ENCODE measurements at places on chromosomes 3 and 15. TPM values are rescaled to one million over a fixed set of nuclear protein-coding genes. Genes with fewer than 3 reads are reported as not detected.

Gene ADGRG7
- total RNA-seq, result not detected

Gene NUSAP1
- 74.9 TPM for total RNA-seq

Gene SYNM
- 35.6 TPM for total RNA-seq

Gene HMCES
- 45.3 TPM for total RNA-seq

Gene GRIP2
- 1.7 TPM for total RNA-seq

Gene CFAP20DC
- 1.7 TPM for total RNA-seq

Gene GOLGA6L7
- not detected for total RNA-seq

Gene ZPLD1
- total RNA-seq, result 0.05 TPM

Gene BBX
- 15.6 TPM for total RNA-seq

Gene CRABP1
- 1.0 TPM for total RNA-seq

Gene AMT
- total RNA-seq, result 0.29 TPM

Gene ILDR1
- not detected for total RNA-seq

Gene DAZL
- not detected for total RNA-seq

Gene CLRN1
- not detected for total RNA-seq

Gene HHATL
- not detected for total RNA-seq

Gene ZNF770
- 21.3 TPM for total RNA-seq

Gene SHC4
- total RNA-seq, result 1.1 TPM

Gene ASB14
- not detected for total RNA-seq
